ENCODE measurements at places on chromosomes 3 and 15.

DNA sequence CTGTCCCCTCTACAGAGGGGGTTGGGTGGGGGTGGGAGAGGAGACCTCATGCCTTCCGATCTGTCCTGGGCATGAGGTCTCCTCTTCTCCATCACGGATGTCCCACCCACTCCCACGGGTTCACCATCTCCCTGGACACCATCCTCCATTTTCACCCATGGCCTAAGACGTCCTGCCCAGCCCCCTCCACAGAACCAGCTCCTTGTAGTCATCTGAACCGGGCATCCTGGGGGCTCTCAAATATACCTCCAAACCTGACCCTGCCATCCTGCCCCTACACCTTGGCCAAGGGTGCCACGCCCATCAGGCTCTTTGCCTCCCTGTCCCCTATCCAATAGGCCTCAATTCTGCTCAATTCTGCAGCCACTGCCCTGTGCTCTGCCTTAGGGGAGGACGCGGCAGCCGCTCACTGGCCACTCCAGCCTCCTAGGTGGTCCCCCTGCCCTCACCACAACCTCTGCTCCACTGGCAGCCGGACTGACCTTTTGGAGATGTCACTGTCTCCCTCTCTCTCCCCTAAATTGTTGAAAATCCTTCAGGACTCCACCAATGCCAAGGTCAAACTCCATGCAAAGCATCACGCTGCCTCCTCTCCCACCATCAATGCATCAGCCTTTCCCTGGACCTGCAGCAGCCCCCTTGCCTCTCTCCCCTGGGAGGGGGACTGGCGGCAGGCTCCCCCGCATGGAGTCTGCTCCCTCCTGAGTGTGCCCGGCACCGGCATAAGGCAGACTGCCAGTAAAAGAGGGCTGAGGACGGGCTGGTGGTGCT, 9.4 kb upstream of the ANPEP start:
- DNase-seq, result no peak

DNA sequence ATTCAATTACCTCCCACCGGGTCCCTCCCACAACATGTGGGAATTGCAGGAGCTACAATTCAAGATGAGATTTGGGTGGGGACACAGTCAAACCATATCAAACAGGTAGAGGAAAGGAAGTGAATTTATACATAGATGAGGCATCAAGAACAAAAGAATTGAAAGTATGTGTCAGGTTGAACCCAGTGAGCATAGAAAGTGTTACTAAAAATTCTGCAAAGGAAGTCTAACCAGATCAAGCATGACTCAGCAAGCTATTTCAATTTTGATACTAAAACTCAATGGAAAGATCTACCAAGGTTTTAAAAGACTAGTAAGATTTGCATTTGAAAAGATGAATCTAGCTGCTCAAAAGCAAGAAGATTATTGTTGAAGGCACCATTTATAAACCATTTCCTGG, 323.0 kb downstream of the ROBO2 start:
- no peak for DNase-seq

- no peak for DNase-seq
Measured at GRCh38 chr15:96187341-96188305, 142.9 kb upstream of the NR2F2 start.

- no peak for DNase-seq
Measured at GRCh38 chr15:77002954-77003912, 8.3 kb downstream of the PSTPIP1 start.

- DNase-seq, result no peak
Measured at GRCh38 chr3:27985369-27986035, 255.9 kb upstream of the CMC1 start.

DNA sequence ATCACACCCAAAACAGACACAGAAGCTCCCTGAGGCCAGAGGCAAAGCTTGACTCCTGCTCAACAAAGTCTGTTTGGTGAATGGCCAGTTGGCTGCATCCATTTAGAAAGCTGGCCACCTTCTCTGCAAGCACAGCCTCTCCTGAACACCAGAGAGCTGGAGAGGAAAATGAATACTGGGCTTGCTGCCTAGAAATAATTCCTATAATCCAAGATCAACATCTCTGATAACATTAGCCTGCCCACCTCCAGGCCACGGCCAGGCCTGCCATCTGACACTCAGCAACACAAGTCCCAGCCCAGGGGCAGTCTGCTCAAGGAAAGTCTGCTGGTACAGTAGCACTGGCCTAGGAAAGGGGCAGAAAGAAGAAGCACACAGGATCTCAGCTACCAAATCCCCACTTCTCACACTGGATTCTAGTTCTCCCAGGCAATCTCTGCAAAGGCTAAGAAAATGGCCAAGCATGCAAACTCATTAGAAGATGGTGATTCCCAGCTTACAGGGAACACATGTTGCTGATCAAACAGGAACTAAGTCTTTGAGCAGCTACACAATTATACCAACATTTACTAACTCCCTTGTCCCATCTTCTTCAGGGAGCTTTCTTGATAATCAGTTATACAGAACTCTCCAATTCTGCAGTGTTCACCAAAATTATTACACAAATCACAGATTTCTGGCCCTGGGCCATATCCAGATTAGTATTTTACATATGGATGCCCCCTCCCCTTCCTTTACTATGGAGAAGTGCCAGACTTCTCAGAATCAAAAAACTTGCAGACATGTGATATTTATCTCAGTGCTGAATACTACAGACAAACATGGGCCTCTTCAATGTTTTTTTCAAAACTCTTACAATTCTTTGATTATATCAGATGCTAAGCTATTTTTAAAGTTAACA, 9.9 kb downstream of the TBC1D2B start:
- DNase-seq, result no peak

- no peak for DNase-seq
Measured at GRCh38 chr15:85583923-85584390, 203.6 kb downstream of the AKAP13 start.

DNA sequence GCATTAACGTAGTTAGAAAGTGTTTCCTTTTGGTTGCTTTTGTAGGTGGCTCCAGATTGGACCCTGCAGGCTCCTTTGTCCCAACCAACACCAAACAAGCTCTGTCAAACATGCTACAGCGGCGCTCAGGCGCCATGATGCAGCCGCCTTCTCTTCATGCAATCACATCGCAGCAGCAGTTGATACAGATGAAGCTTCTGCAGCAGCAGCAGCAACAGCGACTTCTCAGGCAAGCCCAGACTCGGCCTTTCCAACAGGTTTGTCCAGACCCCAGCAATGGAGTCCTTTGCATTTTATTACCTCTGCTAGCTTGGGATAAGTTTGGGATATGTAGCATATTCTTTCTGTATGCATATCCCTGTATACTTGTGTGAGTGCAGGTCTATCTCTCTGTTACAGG, 10.1 kb upstream of the P2RY12 start:
- no peak for DNase-seq

DNA sequence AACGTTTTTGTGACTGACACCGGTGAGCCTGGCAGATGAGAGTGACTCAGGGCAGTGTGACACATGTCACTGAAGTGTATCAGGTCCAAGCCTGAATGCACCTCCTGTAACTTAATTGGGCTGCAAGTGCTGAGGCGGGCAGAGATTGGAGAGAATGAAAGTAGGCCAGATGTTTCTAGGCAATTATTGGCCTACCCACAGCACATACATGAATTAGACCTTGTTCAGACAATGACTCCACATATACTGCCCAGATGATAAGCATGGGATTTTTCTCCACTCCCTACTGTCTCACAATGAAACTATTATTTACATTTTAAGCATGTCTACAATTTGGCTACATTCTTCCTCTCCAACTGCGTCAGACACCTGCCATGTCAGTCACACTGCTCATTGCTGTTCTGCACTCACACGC, 187.3 kb upstream of the ZNF385D start:
- no peak for DNase-seq

- no peak for DNase-seq
Measured at GRCh38 chr3:128485282-128486204, 7.5 kb downstream of the GATA2 start.

GRCh38 chr15:76118767-76119166, 59.0 kb downstream of the TMEM266 start:
- DNase-seq, result no peak

GRCh38 chr15:40040293-40040635, 1.3 kb upstream of the SRP14 start:
- no peak for DNase-seq

- DNase-seq, result no peak
Measured at GRCh38 chr3:138007898-138008297, 2.1 kb upstream of the CLDN18 start.

- DNase-seq, result no peak
Measured at GRCh38 chr3:187520027-187520945, 149.9 kb downstream of the SST start.

DNA sequence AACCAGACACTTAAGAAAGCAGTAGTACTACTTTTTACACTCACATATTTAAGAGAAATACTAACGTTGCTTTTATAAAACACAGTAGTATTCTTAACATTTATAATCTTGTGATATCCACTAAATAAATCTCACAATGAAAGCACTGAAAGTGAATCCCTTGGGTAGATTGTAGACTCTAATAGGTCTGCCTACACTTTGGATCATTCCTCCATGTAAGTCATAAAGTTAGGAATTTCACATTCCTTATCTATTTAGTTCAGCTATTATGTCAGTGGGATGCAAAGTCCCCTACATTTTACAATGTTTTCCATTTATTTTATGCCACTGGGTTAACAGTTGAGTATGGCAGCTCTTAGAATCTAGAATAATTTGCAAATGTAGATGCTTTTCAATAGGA, 330.7 kb downstream of the LSAMP start:
- DNase-seq, result no peak

- DNase-seq, result no peak
Measured at GRCh38 chr3:98690876-98691275, 72.3 kb upstream of the ST3GAL6 start.

- DNase-seq, result no peak
Measured at GRCh38 chr3:6928064-6928463, 67.1 kb downstream of the GRM7 start.

DNA sequence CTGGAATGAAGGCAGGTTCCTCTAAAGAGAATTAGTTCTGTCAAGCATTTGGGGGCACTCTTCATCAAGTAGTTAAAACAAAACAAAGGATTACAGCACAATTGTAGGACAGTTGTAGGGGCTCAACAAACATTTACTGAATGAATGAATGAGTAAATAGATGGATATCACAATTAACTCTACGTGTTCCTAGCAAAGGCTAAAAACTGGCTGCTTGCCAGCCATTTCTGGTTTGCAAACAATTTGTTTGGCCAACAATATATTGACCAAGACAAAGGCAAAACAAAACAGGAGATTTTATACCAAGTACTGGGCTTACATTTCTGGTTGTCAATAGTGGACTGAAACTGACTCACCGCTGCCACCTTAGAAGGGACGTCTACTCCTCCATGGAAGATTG, 116.8 kb downstream of the ZNF280D start:
- DNase-seq, result no peak

DNA sequence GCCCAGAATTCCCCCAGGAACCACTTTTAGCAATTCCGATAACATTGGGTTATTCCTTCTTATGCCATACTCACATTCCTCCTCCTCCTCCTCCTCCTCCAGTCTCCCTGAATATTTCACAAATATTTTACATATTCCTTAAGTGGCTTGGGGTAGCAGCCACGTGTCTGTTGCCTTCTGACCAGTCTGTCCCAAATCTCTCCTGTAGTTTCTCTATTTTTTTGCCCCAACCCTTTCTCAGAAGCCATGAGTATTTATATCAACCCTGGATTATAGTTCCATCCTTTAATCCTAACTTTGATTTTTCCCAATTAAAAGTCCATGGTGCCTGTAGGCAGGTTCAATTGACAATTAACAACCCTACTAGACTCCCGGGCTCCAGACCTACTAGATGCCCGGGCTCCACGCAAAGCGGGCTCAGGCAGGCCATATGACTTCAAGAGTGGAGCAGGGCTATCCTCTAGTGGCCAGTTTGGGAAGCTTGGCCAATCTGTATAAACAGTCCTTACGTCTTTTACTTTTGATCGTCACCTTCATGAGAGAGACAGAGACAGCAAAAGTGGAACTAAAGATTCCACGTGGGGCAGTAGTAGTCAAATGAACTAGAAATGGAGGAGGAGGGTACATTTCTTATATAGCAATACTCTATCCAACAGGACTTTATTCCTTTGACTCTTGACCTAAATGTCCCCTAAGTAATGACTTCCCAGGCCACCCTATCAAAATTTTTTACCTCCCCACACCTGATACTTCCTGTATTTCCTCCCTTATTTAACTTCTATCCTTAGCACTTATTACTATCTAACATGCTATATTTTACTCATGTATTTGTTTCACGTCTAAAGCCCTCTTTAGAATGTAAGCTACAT, 69.7 kb downstream of the USF3 start:
- DNase-seq, result peak; percentile 30

DNA sequence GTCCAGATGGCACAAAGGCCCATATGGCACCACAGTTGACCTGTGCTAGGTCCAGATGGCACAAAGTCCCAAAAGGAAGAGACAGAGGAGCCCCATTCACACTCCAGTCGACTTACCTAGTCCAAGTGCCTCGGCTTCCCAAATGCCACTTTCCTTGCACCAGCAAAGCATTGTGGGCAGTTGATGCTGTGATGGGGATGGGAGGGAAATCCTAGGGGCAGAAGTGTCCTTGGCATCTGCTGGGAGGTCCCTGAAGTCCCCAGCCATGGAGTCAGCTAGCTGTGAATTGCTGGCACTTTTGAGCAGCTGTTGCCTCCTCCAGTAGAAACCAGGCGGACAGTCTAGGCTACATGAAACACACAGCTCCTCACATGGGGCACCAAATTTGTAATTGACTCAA, 60.3 kb upstream of the SIAH2 start:
- no peak for DNase-seq

DNA sequence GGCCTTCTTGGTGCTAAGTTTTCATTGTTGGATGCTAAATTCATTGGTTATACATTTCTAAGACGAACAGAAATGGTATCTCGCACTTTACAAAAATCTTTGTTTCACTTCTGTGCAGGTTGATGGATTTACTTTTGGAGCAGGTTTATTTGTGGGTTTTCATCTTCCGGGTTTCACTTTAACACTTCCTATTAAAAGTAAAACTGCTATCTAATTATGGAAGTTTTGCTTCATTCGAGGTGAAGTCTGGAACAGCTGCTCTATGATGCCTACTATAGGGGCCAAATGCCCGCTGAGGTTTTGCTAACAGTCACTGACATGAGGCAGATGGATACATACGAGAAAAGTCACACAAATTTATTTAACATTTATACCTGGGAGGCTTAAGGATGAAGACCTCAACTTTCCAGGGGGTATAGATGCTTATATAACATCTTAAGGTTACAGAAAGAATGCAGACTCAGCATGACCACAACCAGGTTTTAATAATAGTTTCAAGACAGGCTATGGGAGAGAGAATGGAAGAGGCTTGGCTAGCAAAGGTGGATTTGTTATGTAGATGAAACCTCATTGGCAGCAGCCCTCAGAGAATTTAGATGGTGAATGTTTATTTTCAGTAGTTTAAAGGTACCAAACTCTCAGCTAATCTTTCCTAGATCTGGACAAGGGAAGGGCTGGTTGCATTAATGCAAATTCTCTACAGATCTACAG, 54.2 kb downstream of the OSTN start:
- no peak for DNase-seq

- DNase-seq, result no peak
Measured at GRCh38 chr3:127209155-127209839, 16.4 kb downstream of the PRR23E start.
